ENCODE measurements at places on chromosomes 6 and 20.
A peak's percentile ranks its signal among the peaks of the same experiment; 100 is the strongest.

- ATAC-seq, result no peak
Observed at GRCh38 chr6:9057937-9058336, 622.6 kb upstream of the SLC35B3 start.

GRCh38 chr6:124283486-124283885 is 479.8 kb downstream of the NKAIN2 start:
- no peak for ATAC-seq

DNA sequence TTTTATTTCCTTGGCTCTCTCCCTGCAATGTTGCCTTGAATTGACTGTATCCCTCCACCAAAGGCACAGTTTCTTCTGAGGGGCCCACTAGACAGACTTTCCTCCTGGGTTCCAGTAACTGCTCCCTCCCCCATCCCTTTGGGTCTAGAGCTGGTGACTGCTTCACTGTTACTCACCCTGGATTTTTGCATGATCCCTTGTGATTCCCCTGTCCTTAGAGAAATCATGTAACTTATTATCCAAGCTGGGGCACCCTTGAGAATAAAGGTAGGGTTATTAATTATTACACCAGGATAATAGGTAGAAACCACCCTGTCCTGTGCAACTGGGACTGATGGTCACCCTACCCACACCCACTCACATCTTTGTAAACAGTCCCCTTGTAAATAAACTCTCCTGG is 67.5 kb upstream of the FYN start:
- ATAC-seq, result no peak

- ATAC-seq, result no peak
Observed at GRCh38 chr20:49852522-49853080, 40.0 kb downstream of the SLC9A8 start.

- no peak for ATAC-seq
Observed at GRCh38 chr6:84191802-84192201, 35.6 kb downstream of the CEP162 start.

DNA sequence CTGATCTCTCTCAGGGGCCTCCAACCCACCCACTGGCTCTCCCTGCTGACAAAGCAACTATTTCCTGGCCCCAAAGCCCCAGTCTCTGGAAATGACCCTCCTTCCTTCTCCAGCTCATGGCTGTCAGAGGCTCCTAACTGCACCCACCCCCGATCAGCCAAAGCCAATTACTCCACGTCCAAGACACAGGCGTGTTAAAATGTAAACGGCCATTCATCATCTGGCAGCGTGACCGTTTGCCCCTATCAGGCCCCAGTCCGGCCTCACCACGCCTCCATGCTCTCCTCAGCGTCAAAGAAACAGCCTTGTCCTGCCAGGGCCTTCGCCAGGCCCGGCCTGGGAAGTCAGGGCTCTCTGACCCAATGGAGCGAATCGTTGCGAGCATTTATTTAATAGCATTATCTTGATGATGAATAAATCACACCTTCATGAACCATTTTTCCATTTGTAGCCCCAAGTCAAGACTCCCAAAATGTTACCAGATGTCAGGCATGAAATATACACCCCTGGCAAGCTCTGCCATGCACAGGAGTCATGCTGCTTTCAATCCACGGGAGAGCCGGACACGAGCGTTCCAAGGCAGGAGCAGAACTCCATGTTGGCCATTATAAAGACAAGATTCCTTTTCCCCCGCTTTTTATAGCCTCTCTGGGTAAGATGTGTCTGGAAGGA is 17.7 kb downstream of the RIPOR3 start:
- no peak for ATAC-seq

DNA sequence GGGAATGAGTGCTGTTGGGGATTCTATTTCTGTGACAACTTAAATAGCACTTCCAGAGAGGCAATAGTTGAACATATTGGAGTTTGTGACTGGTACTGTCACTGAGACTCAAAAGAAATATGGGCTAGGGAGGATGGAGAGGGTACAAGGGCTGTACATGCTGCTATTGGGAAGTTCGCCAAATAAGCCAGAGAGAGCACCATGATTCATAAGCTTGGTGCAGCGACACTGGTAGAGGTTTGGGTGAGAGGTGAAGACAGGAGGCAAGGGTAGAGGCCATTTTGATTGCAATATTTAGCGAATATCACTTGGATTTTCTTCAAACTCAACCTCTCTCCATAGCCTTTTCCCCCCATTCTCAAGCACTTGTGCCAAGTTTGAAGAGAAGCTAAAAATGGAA is 214.3 kb downstream of the OGFRL1 start:
- no peak for ATAC-seq

DNA sequence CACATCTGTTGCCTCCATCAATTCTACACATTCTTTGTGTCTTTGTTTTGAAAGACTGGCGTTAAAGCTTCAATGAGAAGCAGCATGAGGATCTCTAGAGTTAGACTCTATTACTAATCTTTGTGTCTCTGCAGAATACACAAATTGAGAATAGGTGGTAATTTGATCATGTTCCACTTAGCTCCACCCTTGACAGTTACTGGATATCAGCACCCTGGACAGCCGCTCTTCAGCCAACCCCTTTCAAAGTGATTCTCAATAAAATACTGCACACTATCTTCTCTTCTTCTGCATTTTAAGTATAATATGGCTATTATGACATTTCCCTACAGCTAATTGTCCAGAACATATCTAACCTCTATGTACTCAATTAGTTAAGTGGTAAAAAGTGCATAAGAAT is 54.3 kb upstream of the CNR1 start:
- no peak for ATAC-seq

DNA sequence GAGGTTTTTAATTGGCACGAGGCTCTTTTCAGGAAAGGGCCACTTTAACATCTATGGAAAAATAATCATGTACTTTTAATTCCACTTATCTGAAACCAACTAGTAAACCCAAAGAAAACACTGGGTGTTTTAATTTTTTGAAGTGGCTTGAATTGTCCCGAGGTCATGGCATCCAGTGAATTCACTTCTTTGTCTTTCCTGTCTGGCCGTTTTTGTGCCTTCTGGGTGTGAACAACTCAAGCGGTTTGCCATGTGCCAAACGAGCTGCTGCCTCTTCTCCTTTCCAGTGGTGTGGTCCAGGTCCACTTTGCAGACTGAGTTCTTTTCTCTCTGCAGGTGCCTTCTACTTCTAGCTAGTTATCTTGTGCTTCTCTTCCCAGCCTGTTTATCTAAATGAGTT is 117.5 kb downstream of the PLCB4 start:
- no peak for ATAC-seq

DNA sequence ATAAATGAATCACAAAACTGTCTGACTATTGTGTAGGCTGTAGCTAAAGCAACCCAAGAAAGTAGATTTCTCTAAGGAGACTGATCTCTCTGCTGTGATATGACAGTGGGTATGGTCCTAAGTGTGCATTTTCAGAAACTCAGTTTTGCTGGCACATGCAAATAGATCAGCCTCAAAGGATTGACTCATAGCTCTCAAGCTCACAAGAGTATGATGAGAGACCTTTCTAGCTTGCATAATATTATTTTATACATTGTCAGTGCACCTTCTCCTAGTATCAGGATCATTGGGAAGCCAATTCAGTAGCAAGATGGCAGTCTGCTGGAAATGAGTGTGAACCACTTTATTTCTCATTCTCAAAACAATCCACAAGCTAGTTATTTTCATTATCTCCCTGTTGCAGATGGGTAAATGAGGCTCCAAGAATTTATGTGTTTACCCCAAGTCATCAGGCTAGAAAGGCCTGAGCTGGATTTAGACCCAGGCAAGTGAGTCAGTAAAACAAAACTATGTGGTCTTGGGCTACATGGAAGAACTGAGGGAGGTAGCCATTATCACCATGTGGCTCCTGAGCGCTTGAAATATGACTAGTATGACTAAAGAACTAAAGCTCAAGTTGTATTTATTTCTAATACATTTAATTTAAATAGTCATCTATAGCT is 27.9 kb upstream of the PLCB4 start:
- no peak for ATAC-seq

DNA sequence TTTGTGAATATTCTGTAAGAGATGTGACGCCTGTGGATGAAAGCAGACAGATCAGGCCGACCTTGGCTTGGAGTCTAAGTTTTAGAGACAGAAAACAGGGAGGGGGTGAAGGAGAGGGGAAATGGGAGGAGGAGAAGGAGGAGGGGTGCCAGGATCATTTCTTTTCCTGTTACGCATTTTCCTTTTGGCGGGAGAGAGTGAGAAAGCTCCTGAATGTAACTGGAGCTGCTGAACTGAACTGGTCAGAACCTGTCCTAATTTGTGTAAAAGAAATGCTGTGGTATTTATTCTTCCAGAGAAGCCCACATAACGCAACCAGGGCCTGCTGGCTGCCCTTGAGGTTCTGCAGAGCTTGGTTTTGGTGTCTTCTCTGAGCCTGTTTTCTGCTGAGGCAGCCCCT is 41.9 kb downstream of the UTRN start:
- ATAC-seq, result peak; percentile 39

DNA sequence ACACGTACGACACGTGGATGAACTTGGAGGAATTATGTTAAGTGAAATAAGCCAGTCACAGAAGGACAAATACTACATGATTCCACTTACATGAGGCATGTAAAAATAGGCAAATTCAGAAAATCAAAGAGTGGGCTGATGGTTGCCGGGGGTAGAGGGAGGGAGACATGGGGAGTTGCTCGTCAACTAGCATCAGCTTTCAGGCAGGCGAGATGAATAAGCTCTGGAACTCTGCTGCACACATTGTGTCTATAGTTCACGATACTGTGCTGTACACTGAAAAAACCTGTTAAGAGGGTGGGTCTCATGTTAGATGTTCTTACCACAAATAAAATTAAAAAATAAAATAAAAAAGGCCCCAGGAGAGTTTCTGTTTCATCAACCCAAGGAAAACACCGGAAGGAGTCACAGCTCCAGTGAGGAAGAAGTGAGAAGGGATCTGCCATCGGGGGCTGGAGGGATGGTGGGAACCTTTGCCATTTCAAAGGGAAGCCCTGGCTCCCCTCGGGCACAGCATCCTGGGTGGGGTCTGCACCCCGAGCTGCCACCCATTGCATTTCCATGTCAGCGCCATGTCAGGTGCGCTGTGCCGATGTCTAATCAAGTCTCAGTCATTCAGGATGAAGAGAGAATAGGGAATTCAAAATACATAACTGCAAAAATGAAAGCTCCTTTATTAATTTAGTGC is 98.3 kb downstream of the SLC22A23 start:
- ATAC-seq, result no peak

DNA sequence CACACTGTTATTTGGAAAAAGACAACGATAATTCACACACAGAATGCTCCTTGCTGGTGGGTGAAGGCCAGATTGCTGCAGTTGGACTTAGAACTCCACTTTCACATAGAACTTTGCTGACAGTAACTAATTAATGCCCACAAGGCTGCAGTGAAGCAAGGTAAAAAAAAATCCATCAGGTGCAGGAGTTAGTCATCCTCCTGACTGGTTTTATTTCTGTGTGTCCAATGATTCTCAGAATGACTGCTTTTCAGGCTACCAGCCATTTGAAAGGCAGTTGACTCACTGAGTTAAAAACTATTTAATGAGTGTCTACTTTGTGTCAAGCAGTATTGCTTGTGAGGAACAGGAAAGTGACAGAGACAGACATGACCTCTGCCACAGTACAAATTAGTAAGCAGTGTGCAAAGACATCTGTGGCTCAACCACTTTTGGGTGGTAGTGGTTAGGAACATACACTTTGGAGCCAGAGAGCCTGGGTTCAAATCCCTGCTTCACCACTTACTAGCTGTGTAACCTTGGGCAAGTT is 41.9 kb downstream of the ELOVL5 start:
- no peak for ATAC-seq

GRCh38 chr6:108638993-108639392 is 78.3 kb downstream of the FOXO3 start:
- no peak for ATAC-seq

DNA sequence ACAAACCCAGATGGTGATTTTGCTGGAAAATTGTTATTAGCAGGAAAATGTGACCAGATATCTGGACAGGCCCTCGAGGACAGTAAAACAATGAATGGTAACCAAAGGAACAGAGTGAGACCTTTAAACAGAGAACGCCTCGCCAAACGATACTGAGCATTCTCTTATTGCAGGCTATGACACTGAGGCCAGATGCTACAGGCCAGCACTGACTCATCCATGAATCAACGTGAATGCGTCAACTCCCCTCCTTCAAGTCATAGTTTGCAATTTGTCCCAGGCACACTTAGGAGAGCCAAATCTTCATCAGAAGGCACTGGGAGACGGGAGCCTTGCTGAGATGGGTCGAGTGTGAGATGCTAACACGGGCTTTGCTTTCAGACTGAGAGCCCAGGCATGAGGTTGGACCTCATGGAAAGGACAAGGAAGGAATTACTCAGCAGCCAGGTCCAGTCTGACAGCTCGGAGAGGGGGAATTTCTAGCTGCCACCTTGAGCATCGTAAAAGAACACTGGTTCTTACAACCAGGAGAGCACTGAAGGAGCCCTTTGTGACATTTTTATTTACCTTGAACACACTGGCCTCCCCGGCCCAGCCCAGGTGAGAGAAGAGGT is 60.7 kb downstream of the BMP7 start:
- ATAC-seq, result no peak

DNA sequence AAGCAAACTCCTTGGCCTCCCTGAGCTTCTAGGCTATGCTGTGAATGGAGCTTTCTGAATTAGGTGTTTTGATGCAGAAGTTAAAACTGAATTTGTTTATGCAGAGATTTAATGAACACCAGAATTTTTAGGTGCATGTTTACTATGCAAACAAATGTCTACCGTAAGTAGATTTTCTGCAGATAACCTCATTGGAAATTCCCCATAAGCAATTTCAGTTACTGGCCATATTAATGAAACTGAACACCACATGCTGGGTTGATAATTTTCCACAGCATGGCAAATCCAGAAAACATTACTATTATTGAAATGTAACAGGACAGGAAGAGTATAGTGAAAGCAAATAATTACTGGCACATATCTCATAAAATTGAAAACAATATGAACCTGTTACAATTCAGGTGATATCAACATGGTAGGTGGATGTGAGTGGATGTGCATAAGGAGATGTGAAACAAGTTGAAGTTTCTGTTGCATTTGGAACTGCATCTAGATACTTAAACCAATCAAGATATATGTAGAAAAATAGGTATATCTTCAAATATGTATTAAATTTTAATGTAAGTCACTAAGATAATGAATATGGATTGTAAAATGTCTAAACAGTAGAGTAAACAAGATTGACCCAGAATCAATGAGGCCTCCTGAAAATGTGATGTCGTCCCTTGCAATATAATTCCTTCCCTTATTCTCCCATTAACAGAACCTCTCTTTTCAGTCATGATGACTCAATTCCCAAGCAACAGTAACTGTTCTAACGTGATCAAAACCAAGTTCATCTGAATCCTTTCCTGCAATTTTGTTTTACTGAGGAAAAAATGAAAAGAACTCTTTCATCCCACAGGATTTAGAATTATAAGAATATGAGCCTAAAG is 11.0 kb downstream of the PTCHD4 start:
- peak; percentile 30 for ATAC-seq

GRCh38 chr6:85412911-85413430 is 36.9 kb upstream of the NT5E start:
- ATAC-seq, result no peak
